ENCODE measurements at places on chromosomes 5 and 9.

DNA sequence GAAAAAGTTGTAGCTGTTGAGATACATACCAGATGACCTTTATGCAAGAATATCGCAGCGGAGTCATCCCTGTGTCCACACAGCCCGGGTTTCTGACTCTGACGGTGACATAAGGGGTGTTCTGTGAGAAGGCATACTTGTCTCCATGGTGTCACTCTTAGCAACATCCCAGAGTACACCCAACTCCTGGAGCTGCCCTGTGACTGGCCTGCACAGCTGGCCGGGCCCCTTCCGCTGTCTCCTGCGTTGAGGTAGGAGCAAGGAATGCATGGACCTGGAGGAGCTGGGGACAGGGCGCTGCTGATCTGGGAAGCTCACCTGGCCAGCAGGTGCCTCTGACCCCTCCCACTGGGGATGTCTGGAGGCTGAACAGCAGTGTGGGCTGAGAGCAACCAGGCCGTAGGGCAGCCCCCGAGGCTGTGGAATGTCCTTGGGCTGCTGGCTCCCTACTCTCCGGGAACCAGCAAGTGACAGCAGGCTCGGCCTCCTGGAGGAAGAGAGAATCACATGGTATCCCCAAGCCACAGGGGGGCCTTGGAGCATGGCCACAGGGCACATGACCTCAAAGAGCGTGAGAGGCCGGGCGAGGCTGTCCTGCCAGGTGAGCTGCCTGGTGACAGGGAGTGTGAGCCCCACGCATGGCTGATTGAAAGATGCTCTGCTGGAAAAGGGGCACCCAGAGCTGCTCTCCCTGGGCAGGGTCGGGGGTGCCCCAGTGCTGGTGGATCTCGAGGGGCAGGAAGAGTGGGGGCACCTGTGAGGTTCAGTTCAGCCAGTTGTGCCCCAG, 113.4 kb downstream of the MRPL36 start:
- no peak for DNase-seq

DNA sequence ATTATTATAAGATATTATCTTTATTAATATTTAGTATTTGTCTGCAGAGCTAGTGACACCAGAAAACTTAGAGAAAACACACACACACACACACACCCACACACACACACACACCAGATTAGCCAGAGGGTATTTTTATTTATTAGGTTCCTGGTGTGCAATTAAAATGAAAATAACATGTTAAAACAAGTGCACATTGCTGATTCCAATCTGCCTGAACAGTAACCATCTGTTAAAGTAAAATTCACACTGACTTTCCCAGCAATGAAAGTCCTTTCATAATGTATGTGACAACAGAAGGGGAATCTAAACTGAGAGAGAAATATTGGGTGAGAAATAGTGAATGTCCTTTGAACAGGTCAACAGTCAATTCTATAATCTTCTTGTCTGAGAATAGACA, 2323.5 kb upstream of the ACO1 start:
- DNase-seq, result no peak

DNA sequence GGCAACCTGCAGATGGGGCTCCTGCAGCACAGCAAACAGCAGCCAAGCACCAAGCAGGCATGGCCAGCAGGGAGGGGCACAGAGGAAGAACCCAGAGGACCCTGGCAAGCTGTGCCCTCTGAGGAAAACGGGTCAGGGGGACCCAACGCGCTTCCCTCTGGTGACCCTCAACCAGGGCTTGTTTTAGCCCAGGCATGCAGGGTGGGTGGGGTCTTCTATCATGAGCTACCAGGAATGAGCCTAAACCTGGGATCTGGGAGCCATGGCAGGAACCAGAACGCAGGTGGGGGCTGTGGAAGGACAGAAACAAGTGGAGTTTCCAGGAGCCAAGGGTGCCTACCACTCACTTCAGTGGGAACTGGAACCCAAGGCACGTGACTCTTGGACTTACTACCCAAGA, 20.9 kb downstream of the IPPK start:
- DNase-seq, result no peak

DNA sequence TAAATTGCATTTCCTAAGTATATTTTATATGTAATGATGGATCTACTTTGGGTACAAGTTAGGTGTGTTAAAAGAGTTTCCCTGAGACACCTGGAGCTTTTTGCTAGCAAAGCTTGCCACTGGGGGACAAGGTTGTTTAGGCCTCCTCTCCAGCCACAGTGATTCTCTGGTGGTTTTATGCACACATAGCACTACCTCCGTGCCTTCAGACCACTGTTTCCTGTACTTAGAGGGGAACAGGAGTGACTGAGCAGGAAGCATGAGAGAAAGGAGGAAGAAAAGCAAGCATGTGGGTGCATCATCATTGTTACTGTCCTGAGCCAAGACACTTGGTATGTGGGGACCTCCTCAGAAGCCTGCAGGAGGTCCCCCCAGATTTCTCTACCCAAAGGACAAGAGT, 272.1 kb downstream of the RASEF start:
- DNase-seq, result no peak

DNA sequence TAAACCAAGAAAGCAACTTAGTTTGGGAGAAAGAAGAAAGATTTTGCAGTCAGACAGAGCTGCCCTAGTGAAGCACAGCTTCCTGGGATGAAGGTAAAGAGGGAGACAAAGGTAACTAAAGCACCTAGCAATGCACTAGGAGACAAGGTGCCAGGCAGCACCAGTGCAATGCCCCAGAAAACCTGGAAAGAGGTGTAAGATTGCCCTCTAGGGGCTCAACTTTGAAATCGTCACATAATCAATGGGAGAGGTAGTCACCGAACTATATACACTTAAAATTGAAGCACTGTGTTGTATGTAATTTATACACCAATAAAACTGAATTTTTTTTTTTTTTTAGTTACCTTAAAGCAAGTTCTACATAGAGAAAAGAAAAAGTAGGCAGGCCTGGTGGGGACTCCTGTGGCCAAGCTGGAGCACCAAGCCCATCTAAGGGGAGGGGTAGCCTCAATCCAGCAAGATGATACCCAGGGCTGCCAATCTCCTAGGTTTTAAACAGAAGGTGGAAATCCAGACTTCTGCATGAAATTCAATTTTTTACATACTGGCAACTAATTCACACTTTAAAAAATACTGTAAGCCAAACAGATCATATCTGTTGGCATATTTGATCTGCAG, 48.2 kb downstream of the CDK5RAP2 start:
- DNase-seq, result no peak

- DNase-seq, result no peak
Observed at GRCh38 chr9:77988630-77989029, 43.0 kb downstream of the GNAQ start.

- DNase-seq, result no peak
Observed at GRCh38 chr5:20359377-20359776, 371.4 kb upstream of the CDH18 start.
